ENCODE measurements at places on chromosomes 2 and 18. TPM values are rescaled to one million over a fixed set of nuclear protein-coding genes. Genes with fewer than 3 reads are reported as not detected.

DNA sequence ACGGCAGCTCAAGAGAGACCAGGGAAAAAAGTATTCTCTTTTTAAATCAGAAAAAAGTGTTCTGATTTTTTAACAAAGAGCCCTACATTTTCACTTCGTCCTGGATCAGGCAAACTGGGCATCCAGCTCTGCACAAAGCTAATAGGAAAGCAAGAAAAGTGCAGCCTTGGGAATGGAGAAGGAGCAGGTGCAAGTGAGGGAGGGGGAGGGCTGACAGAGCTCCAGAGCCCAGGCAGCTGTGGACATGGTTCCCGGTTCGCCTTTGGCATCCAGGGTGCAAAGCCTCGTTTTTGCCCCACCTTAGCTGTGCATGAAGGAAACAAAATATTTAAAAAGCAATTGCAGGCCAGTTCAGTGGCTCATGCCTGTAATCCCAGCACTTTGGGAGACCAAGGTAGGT is 82.2 kb downstream of the FAM124B start:
- DNase-seq: no peak

- DNase-seq: no peak
Observed at GRCh38 chr2:240814280-240814679, 5.7 kb downstream of the KIF1A start.

- DNase-seq: no peak
Observed at GRCh38 chr18:36817039-36817438, 11.8 kb downstream of the TPGS2 start.

GRCh38 chr18:75115514-75115913 is 93.4 kb downstream of the PTGR3 start:
- DNase-seq: no peak

DNA sequence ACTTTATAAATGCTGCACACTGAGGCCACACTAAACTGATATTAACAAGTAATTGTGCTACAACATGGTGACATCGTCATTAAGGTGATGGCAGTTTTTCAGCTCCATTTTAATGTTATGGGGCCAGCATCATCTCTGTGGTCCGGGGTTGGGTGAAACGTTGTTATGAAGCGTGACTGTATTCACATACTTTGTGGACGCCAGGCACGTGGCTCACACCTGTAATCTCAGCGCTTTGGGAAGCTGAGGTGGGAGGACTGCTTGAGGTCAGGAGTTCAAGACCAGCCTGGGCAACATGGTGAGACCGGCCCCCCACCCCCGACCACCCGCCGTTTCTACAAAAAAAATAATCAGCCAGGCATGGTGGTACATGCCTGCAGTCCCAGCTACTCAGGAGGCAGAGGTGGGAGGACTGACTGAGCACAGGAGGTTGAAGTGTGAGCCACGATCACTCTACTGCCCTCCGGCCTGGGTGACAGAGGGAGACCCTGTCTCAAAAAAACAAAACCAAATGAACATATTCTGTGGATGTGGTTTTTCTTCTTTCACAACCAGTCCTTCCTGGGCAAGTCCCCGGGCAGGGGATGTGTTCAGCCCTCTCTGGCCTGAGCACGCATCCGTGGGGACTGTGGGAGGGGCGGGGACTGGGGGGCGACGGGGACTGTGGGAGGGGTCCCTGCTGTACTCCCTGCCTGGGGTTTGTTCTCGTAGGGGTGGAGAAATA is 12.9 kb upstream of the GAL3ST2 start:
- no peak for DNase-seq

DNA sequence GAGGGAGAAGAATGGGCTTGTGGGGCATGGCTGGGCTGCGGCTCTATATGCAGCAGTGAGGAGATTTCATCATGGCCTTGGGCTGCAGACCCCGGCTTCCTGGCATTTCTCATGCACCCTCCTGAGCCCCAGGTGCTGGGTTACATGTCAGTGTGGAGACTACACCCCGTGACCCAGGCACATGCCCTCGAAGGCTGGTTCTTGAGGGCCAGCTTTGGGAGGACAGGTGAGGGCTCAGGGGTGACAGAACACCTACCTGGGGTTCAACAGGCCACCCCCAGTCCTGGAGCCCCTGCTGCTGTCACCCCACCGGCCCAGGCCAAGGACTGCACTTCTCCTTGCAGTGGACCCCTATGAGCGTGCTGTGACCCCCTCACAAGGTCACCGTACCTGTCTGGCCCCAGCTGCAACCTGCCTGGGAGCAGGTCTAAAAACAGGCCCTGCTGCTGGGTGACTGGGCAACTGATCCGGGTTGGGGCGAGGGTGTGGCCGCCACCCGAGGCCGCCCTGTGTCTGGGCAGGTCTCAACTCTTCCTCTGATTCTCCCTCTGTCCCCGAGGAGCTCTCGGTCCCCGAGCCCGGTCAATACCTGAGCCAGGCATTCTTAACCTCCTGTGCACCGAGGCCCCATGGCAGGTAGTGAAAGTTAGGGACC is 94.8 kb upstream of the OTOS start:
- DNase-seq: no peak

DNA sequence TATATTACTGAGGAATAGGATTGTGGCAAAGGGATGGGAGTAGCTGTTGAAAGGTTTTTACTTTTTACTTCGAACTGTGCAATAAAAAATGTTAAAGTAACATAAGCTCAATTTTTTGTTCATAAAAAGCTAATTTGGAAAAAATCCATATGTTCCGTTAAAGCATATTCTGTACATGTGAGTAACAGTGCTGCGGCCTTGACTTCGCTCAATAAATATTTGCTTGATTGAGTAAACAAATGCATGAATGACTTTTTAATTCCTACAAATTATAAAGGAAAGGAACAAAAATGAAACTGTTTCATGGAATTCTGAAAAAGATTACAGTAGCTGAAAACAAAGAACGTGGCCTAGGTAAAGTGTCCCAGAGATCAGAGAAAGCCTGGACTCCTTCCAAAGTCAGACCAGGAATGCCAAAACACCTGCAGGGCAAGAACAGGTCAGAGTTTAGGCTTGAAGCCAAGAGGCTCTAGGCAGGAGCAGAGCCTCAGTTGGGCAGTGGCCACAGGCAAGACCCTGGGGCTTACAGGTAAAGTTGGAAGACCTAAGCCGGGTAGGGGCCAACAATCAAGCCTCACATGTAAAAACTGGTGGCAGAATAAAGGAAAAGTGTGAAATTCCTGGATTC is 44.3 kb upstream of the FIGN start:
- no peak for DNase-seq

GRCh38 chr2:202780514-202781021 is 91.0 kb downstream of the ICA1L start:
- no peak for DNase-seq

DNA sequence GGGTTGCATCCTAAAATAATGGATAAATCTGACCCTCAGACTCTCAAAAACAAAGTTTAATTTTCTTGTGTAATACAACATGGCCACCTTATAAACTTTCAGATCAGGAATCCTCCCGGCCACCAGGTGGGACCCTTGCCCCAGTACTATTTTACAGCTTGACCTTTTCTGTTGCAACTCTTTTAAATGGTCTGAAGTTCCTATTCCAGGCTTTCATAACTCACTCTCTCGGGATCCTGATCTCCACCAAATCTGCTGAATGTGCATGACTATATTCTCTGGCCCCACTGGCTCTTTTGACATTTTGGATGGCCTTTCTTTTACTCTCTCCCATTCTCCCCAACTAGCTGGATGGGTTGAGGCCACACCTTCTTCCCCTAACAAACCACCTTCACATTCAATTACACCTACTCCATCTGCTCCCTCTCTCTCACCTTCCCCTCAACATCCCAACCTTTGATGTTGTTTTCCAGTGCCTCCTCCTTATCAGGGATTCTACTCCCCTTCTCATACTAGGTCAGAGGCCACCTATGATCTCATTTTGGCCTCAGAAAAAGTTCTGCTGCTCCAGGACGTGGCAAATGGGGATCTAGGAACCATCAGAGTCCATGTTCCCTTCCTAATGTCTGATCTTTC is 70.8 kb downstream of the SESTD1 start:
- DNase-seq: no peak

DNA sequence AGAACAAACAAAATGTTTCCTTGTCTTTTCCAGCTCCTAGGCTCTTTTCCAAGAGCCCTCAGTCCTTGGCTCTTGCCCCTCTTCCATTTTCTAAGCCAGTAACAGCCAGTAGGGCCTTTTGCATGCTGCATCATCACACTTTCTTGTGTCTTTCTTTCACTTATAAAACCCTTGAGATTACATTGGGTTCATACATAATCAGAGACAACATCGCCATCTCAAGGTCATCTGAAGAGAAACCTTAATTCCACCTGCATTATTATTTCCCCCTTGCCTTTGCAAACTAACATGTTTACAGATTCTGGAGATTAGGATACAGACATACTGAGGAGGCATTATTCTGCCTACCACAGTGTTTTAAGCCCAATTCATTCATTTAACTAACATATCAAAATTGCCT is 697.3 kb downstream of the TRIB2 start:
- DNase-seq: no peak

GRCh38 chr2:23566241-23567142 is 181.5 kb downstream of the KLHL29 start:
- peak; percentile 6 for DNase-seq

DNA sequence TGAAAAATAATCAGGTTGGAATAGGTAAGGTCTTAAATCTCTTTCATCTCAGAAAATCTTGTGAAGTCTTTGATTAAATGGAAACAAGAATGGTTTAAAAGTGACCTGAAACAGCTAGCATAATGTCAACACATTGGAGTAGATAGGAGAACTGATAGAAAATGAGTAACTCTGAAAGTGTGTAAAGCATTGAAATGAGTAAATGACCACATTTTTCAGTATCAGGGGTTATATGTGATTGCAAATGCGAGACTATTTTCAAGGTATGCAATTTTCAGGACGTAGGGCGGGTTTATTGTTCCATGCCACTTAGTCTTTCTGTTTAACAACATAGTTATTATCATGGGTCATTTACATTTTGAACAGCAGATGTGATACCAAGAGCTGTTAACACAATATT is 1383.2 kb downstream of the LRP1B start:
- no peak for DNase-seq

DNA sequence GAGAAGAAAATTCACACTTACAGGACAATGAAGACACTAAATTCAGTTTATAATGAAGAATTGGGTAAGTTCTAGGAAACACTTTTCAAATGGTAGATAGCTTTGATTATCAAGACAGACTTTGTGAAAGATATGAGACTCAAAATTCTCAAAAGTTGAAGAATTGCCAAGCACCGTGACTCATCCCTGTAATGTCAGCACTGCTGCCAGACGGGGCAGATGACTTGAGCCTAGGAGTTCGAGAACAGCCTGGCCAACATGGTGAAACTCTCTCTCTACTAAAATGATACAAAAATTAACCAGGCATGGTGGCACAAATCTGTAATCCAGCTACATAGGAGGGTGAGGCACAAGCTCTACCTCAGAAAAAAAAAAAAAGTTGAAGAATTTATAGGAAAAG is 1820.1 kb upstream of the LRRTM1 start:
- DNase-seq: no peak

UGT1A4 gene
- not detected for total RNA-seq

FBXO36 gene
- total RNA-seq: 1.4 TPM

RIT2 gene
- not detected for total RNA-seq

RPL31 gene
- 2,918 TPM for total RNA-seq

Measured in NCI-H460 (cell line).